Stimulated activated CD4-positive, alpha-beta T cell treated with anti-CD3 and anti-CD28 coated beads, Interleukin-4, amount 100 ng/mL, for 24 hours (primary cell): ENCODE measurements at places on chromosomes 2 and 18.

DNA sequence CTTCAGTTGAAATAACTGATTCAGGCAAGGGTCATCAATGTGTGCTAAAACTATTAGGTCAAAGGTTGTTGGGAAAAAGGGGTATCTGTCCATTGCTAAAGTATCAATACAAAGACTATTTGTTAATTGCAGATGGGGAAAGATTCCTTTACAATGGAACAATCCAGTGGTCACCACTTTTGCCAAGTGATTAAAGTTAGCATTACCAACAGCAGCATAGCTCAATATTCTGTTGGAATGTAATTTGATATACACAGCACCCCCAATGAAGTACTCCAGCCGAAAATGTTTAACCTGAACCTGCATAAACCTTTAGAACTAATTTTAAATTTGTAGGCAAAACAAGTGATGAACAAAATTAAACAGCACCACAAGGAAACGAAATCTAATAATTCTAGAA is 191.0 kb downstream of the TCF4 start:
- DNase-seq = no peak

DNA sequence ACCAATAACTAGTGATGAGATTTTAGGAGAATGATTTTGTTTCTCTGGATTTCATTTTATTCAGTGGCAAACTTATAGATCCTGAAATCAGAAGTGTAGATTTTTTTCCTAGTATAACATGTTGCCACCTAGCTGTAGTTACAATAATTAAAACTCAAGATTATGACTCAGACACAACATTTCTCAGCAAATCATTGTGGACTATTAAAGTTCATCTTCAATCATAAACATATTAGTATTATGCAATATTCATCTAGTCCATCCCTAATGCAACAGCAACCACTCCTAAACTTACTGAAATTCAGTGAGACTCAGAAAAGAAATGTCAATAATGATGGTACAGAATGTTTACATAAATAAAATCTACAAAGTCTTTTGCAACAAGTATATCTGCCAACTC is 51.3 kb downstream of the USP34 start:
- DNase-seq = no peak

GRCh38 chr2:238602223-238602960 is 175.7 kb downstream of the ASB1 start:
- DNase-seq = no peak

GRCh38 chr2:152585830-152586484 is 131.3 kb downstream of the PRPF40A start:
- no peak for DNase-seq

- no peak for DNase-seq
Measured at GRCh38 chr2:199988151-199988550, 32.8 kb downstream of the MAIP1 start.

- no peak for DNase-seq
Measured at GRCh38 chr18:64707052-64707451, 558.2 kb upstream of the LINC00305 start.

GRCh38 chr18:6994056-6994770 is 123.4 kb downstream of the LAMA1 start:
- DNase-seq = no peak

DNA sequence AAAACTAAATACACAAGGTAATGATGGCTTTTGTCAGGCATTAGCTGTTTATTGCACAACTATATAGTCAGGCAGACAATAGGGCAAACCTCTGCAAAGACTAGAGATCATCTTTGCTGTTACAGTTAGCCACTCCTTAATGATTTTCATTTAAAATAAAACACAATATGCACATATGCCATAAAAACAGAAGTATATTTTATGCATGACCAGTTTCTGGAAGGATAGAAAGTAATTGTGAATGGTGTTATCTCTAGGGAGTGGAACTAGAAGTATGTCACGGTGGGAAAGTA is 102.0 kb downstream of the CHN1 start:
- DNase-seq = no peak

DNA sequence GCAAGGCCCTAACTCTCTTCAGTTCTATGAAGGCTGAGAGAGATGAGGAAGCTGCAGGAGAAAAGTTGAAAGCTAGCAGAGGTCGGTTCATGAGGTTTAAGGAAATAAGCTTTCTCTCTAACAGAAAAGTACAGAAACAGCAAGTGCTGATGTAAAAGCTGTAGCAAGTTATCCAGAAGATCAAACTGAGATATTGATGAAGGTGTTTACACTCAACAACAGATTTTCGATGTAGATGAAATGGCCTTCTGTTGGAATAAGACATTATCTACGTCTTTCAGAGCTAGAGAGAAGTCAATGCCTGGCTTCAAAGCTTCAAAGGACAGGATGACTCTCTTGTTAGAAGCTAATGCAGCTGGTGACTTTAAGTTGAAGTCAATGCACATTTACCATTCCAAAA is 87.4 kb downstream of the PDCL3 start:
- no peak for DNase-seq

DNA sequence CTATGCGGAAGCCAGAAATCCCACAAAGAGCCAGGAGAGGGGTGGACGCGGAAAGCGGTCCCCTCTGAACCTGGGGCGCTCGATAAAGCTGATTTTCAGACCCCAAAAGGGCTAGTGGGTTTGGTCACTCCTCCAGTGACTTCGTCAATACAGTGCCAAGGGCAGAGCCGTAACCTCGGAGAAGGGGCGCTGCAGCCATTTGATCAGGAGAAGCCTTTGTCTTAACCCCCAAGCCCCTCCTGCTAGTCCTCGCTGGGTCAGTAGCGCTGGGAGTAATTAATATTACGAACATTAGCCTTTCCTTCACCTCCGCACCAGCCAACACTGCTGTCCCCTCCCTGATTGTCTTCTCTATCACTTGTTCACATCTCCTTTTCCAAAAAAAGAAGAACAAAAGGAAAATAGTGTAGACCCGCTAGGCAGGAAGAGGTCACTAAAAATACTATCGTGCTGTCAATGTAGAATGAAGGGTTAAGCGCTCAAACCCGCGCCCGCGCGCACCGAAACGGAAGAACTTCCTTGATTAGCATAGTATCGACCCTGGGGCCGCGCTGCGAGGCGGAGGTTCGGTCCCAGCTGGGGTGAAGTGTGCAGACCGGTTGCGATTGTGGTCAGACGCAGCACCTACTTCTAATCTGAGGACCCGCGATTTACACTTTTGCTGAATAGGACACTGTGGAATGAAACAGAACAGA is 63.2 kb upstream of the MAPRE2 start:
- peak; percentile 63 for DNase-seq

DNA sequence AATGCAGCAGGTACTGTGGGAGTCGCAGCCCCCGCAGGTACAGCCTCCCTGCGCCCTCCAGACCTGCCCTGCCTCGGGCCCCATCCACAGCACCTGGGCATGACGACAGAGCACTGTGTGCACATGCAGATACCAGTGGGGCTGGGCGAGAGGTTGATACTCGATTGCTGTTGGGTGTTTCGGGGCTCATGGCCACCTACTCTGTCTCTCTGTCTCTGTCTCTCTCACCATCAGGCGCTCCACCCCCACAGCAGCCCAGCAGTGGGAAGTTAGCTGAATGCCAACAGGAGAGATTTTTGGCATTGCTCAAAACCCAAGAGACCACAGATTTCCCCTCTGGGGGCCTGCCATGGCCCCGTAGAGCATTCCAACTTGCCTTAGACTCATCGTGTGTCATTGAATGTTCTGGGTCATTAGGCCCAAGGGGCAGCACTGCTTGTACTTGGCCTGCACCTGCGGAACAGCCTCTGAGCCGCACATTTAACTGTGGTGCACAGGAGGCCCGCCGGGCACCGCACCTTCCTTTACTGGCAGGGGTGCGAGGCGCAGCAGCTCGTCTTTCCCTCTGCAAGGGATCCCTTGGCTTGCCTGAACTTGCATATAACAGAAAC is 18.8 kb downstream of the KCNIP3 start:
- no peak for DNase-seq

DNA sequence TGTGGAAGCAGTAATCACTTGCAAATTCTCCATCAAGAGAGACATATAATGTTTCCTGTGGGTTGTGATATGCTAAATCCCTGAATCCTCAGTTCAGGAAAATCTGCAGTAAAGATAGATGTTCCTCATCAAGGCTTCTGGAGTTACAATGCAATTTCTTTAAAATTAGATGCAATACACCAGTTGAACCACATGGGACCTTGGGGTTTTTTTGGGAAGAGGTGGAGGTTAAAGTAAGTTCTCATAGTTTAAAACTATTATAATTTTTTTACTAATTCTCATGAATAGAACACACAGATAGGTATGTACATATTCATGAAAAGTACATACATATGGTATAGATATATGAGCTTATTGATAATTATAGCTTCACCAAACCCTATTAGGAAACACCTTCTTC is 496.2 kb downstream of the SATB2 start:
- no peak for DNase-seq

DNA sequence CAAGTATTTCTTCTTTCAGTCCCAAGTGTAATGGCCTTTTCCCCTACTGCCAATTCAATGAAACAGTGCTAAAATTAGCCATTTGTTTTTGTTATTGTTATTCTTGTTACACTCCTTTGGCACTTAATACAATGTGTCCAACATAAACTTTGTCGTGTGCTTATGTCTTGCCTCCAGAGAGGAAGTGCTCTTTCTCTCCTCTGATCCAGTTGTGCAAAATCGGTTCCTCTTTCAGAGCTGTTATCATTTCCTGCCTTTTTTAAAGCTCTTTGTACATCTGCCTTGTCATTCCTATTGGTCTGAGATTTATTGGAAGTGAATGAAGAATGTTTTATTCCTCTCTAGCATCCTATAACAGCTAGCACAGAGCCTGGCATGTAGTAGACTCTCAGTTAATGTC is 623.2 kb upstream of the ID2 start:
- DNase-seq = no peak

GRCh38 chr2:75503048-75503607 is 57.6 kb downstream of the EVA1A start:
- no peak for DNase-seq

GRCh38 chr2:64454386-64455332 is 697 bp downstream of the LGALSL start:
- DNase-seq = peak; percentile 42

GRCh38 chr2:63057249-63058143 is 6.9 kb downstream of the OTX1 start:
- no peak for DNase-seq

GRCh38 chr2:147937744-147938349 is 82.7 kb downstream of the ORC4 start:
- no peak for DNase-seq

DNA sequence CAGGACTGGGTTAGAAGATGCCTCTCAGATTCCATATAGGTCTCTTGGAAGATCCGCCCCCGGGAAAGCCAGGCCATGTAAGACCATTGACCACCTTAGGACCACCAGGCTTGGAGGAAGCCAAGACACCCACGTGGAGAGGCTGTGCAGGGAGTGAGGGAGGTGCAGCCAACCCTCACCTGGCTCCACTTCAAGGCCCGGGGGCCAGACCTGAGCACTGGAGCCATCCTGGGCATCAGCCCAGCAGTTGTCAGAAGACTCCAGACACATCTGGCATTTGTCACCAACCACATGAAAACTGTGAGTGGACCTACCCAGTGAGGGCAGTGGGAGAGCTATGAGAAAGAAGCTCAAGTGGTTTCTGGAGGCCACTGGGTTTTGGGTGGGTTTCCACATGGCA is 214.4 kb downstream of the MYT1L start:
- no peak for DNase-seq

GRCh38 chr2:182937870-182938269 is 71.4 kb upstream of the FRZB start:
- DNase-seq = no peak

GRCh38 chr2:19598971-19599370 is 240.5 kb upstream of the OSR1 start:
- no peak for DNase-seq

- DNase-seq = no peak
Measured at GRCh38 chr2:128362889-128363228, 44.2 kb upstream of the HS6ST1 start.

DNA sequence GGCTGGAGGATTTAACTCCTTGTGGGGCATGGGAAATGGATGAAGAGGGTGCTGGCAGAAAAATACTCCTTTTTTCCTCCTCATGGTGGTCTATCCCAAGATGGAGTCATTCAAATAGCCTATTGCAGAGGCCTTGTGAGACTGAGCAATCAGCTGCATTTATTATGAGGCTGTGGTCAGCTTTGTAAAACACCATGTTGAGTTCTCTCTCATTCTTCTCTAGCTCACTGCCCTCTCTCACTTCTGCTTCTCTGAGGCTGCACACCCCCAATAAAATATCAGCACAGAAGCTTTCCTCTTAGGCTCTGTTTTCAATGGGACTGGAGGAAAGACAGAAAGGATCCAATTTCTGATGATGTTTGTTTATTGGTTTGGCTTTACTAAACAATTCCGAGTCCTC is 467.1 kb downstream of the ADCYAP1 start:
- DNase-seq = no peak

GRCh38 chr2:217568289-217568971 is 434.4 kb downstream of the TNS1 start:
- DNase-seq = no peak

- DNase-seq = no peak
Measured at GRCh38 chr2:176206136-176206535, 17.7 kb downstream of the HOXD1 start.

DNA sequence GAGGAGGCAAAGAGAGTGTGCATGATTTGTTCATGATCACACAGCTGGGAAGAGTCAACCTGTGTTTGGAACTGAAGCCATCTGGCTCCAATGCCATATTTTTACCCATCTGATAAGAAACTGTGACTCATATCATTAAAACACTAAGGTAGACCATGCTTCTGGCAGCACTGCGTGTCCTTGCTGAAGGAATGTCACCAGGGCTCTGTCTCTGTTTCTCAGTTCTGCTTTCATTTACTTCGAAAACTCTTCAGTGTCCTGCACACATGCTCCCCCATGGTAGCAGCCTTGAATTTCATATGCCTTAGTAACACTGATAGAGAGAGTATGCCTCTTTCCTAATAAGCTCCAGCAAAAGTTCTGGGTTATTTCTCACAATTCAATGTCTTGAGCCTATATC is 830.4 kb downstream of the DCDC2C start:
- DNase-seq = no peak

GRCh38 chr2:129191530-129191929 is 787.9 kb upstream of the RAB6C start:
- no peak for DNase-seq

GRCh38 chr2:26560892-26561291 is 80.3 kb downstream of the CIB4 start:
- DNase-seq = no peak

DNA sequence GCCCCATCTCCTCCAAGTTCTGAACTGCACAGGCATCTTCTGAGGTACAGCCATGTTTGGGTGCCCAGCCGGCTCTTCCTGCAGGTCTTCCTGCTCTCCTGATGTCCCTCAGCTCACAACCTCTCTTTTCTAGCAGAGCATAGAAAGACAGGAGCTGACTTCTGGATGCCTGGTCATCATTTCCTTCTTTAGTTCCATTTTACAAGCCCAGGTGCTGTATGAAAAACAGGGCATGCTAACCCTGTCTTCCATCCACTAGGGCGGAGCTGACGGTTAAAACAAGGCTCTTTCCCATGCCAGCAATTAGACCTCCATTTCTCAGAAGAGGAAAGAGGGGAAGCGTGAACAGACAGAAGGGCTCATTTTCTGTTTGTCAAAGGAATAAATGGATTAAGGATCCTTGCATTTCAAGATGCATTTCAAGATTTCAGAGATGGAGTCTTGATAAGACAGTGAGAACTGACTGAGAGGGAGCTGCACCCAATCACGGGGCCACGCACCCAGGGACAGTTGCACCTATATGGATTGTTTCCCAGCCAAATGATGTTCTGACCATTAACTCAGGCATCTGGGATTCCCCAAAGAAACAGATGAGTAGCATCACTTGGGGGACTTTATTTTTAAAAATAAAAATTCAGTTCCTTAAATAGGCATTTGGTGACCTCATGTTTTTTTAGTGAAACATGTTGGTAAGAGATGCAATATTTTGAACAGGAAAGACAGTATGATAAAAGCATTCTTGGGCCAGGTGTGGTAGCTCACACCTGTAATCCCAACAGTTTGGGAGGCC is 45.8 kb upstream of the EML6 start:
- no peak for DNase-seq
